Stimulated activated CD4-positive, alpha-beta T cell treated with anti-CD3 and anti-CD28 coated beads, Interleukin-1b, Interleukin-23, amount 100 ng/mL, for 48 hours (primary cell): ENCODE measurements at places on chromosomes 3 and 15.

- DNase-seq: no peak
These were observed 329.1 kb upstream of the C2CD4B start for GRCh38 chr15:62494197-62494596.

- no peak for DNase-seq
These were observed 8.3 kb downstream of the ITPR1 start for GRCh38 chr3:4501437-4501836.

GRCh38 chr3:109640146-109640652 is 302.9 kb upstream of the DPPA4 start:
- DNase-seq: no peak

DNA sequence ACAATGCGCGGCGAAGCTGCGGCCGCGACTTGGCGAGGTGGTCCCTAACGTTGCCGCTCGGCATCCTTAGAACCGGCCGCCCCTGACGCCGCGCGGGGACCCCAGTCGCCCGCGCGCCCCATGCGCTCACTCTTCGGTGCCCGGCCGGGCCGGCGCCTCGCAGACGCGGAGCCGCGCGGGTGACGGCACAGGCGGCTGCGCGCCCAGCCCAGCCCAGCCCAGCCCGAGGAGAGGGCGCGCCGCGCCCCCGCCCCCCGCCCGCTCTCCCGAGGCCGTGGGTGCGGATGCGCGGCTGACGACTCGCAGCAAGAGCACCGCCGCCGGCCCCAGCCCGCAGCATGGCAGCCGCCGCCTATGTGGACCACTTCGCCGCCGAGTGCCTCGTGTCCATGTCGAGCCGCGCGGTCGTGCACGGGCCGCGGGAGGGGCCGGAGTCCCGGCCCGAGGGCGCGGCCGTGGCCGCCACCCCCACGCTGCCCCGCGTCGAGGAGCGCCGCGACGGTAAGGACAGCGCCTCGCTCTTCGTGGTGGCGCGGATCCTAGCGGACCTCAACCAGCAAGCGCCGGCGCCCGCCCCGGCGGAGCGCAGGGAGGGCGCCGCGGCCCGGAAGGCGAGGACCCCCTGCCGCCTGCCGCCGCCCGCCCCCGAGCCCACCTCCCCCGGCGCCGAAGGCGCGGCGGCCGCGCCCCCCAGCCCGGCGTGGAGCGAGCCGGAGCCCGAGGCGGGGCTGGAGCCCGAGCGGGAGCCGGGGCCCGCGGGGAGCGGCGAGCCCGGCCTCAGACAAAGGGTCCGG is 437 bp downstream of the KLF13 start:
- DNase-seq: peak; percentile 69

DNA sequence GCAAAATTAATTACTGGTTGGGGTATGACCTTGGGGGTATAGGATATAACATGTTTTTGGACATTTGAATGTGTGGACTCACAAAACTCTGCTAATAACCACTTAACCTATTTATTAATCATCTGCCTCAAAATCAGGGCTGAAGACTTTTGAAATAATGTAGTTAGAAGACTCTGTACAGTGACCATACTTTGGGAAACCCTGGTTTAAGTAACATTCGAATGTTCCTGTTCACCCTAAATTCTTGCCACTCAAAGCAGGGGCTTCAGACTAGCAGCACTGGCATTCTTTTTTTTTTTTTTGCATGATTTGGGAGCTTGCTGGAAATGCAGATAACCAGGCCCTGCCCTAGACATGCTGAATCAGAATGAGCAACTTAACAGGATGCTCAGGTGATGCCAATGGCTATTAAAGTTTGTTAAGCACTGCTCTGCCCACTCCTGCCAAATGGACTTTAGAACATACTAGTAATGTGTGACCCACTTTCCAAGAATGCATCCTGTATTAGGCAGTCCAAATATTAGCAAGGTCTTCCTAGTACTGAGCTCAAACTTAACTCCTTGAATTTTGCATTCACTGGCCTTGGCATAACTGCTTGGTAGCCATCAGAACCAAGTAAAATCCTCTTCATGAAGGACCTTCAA is 12.7 kb upstream of the ST3GAL6 start:
- no peak for DNase-seq
